ENCODE measurements at places on chromosomes 3 and 15.

DNA sequence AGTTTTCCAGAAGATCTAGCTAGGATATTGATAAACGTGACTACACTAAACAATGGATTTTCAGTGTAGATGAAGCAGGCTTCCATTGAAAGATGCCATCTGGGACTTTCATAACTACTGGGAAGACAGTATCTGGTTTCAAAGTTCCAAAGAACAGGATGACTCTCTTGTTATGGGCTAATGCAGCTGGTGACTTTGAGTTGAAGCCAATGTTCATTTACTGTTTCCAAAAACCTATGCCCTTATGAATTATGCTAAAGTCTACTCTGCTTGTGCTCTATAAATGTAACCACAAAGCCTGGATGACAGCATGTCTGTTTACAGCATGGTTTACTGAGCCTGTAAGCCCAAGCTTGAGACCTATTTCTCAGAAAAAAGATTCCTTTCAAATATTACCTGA lies 245.4 kb downstream of the GBE1 start:
- no peak for DNase-seq

DNA sequence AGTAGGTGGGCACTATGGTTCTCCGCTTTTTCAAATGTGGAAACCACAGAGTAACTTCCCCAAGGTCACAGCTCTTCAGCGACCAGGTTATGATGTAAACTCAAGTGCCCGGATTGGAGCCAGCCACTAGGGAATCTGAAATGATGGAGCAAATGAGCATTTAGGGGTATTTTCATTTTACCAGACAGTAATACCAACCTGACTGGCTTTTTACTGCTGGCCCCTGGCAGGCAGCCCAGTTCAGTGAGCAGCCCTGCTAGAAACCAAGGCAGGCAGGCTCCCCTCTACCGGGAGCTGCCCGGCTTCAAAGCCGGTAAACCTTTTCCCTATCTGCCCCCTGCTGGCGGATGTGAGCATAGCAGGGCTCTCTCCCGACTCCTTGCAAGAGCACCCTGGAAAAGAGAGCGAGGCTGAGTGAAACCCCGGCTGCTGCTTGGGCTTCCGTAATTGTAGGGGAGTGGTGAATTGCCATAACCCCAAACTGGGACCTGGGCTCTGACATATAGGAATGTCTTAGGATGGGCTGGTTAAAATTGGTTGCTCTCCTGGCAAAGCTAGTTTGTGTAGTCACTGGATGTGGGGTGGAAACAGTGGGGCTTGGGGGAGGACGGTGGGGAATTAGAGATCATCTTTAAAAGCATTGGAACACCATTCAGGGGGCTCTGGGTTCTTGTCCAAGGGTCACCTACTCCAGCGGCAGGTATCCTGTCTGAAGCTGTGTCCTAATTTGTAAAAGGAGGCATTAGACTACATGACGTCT lies 98.0 kb upstream of the TNFAIP8L3 start:
- peak; percentile 94 for DNase-seq

GRCh38 chr15:69988541-69989225 lies 109.0 kb downstream of the TLE3 start:
- DNase-seq: no peak

- no peak for DNase-seq
Observed at GRCh38 chr15:48616216-48616615, 29.3 kb downstream of the FBN1 start.

DNA sequence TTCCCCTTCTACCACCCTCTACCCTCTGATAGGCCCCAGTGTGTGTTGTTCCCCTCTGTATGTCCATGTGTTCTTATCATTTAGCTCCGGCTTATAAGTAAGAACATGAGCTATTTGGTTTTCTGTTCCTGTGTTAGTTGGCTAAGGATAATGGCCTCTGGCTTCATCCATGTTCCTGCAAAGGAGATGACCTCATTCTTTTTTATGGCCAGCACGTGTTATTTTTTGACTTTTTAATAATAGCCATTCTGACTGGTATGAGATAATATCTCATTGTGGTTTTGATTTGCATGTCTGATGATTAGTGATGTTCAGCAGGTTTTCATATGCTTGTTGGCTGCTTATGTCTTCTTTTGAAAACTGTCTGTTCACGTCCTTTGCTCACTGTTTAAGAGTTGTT lies 63.1 kb upstream of the NPHP3 start:
- no peak for DNase-seq

GRCh38 chr3:24490151-24490550 lies 4.5 kb downstream of the THRB start:
- no peak for DNase-seq

- no peak for DNase-seq
Observed at GRCh38 chr3:31997500-31997899, 15.9 kb downstream of the ZNF860 start.

- no peak for DNase-seq
Observed at GRCh38 chr15:47473832-47474231, 243.5 kb upstream of the SEMA6D start.

DNA sequence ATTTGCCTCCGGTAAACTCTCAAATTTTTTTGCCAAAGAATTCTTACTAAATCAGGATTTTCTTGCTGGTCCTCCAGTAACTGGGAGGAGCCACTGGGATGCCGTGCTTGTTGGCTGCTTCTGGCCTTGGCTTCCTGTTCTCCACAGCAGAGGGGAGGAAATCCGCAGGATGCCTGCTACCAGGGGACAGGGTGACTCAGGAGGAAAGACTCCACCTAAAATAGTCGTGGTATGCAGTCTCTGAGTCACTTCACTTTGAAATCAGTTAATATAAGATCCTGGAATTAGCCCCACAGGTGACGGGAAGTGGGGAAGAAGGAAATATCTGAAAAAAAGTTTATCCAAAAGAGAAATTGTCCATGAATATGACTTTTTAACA lies 6.5 kb upstream of the TM4SF18 start:
- no peak for DNase-seq

DNA sequence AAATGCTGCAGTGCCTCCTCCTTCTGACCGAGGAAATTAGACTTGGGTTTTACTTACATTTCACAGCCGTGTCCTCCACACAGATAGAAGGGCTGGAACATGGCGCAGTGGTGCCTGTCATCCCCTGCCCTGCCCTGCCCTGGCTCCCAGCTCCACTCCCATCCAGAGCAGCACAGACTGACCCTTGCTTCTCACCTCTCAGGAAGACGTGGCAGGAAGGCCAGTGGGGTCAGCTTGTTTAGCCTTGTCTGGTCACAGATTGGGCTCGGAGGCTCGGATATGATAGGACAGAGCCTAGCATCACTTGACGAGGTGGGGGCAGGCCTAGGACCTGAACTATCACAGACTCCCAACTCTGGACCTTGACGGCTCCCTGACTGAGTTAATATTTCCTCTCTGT lies 88.5 kb downstream of the LINGO1 start:
- no peak for DNase-seq

DNA sequence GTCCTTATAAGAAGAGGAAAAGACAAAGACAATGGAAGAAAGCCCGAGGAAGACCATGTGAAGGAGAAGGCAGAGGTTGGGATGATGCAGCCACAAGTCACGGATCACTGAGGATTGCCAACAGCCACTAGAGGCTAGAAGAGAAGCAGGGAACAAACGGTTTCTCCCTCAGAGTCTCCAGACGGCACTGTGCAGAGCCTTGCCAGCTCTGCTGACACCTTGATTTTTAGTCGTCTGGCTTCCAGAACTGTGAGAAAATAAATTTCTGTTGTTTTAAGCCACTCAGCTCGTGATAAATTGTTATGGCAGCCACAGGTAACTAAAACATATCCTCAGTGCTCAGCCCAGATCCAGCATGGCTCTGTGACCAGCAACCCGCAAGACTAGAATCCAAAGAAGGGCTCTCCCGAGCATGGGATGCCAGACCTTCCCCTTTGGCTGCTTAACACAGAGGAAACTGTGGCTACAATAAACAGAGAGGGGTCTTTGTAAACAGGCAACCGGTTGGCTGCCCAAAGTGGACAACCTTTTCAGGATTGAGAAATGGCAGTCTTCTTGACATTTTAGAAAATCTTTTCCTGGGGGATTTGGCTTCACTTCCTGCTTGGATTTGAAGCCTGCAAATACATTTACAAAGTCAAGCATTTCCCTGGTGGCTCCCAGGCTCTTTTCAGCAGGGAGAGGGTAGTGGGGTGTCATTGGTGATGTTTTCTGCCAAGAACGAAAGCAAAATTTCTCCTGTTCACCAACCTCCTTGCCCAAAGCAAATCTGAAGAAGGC lies 88.7 kb upstream of the ADPGK start:
- DNase-seq: no peak

All from eye (tissue), 1 donor.